Activated T-helper 1 cell treated with anti-CD3 and anti-CD28 coated beads, Interleukin-12 subunit alpha, Interleukin-12 subunit beta, Interleukin-2, Interleukin-4 antibody, amounts not matched to agents 30 ng/mL and 10 ng/mL and 1 ng/mL, durations not matched to agents 14 hours and 24 hours and 36 hours (primary cell): ENCODE measurements at places on chromosomes 7 and 10.

- peaks cover 32% of the 10 kb centered on the region for H3K4me1 ChIP-seq
- DNase-seq: no peak
- H3K36me3 ChIP-seq: peaks cover 12% of the 10 kb centered on the region
- no peak overlapping the region for H3K27ac ChIP-seq
- no peak overlapping the region for H3K4me3 ChIP-seq
Measured at GRCh38 chr10:102310361-102311024, 65.2 kb downstream of the GBF1 start.

DNA sequence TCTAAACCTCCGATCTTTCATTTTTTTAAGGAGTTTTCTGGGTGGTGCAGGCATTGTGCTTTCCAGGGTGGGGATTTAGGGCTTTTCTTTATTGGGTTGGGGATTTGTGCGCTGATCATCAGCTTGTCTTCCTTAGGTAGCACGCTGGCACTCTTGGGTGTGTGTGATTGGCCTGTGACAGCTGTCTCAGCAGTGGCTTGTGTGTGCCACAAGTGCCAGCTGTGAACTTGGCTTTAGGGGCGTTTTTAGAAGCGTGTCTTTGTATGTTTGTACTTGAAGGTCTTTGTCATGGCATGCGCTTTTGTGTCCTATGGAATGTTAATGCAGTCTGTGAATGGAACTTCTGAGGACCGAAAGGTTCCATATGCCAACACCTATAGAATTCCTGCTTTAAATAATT is 788 bp downstream of the AKAP9 start:
- H3K4me3 ChIP-seq: peak overlapping the region; percentile 88
- DNase-seq: no peak
- H3K27me3 ChIP-seq: peaks cover 5% of the 10 kb centered on the region
- peaks cover 32% of the 10 kb centered on the region for H3K4me1 ChIP-seq
- peaks cover 1% of the 10 kb centered on the region for H3K36me3 ChIP-seq
- peak overlapping the region; percentile 83 for H3K27ac ChIP-seq

DNA sequence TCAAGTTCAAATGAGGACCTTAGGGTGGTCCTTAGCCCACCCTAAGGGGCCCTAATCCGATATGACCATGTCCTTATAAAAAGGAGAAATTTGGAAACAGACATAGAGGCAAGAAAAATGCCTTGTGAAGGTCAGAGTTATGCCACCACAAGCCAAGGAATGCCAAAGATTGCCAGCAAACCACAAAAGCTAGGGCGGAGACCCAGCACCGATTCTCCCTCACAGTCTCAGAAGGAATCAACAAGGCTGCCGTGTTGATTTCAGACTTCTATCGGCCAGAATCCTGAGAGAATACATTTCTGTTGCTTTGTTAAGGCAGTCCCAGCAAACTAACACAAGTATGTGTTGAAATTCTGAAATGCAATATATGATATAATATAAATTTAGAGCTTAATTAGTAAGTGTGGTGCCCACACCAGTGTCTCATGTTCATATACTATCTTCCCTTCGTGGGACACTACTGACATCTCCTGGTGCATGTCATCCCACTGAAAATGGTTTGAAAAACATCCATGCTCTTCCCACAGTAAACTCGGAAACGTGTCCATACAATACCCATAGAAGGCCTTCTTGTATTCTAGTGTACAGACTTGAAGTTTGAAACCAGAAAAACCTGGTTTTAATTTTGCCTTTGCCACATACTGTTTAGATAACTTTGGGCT is 349.0 kb downstream of the TNS3 start:
- H3K4me1 ChIP-seq: no peaks in the 10 kb centered on the region
- no peak overlapping the region for H3K27ac ChIP-seq

DNA sequence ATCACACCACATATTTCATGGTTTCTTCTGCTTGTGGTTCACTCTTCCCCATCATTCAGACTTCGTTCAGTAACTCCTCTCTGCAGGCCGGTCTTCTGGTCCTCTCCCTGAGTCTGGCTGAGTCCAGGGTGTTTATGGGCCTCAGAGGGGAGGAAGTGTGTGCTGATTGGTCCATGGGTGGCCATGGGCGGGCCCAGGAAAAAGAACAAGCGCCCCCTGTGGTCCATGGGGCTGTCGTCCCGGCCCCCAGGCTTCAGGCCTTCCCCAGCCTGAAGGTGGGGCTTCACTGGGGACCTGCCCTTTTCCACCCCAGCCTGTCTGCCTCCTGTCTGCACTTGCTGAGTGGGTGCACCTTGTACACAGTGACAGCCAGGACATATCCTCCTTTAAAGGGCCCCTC is 123.7 kb downstream of the VIPR2 start:
- H3K27me3 ChIP-seq: peaks cover 5% of the 10 kb centered on the region
- no peak overlapping the region for H3K27ac ChIP-seq
- no peak overlapping the region for H3K4me3 ChIP-seq
- no peaks in the 10 kb centered on the region for H3K36me3 ChIP-seq

DNA sequence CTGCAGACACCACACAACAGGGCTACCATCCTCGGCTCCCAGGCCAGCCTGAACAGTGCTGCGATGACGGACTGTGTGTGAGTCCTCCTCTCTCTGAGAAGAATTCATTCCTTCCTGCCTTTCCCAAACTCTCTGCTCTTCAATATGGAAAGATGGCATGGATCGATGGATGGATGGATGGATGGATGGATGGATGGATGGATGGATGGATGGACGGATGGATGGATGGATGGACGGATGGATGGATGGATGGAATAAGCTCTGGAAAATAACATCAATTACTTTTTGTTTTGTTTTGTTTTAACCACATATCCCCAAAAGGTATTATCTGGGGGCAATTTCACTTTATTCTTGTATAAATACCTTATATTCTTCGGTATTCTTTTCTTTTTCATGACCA is 151.9 kb downstream of the AKR1D1 start:
- H3K4me1 ChIP-seq: no peaks in the 10 kb centered on the region
- no peaks in the 10 kb centered on the region for H3K36me3 ChIP-seq
- no peak for DNase-seq

GRCh38 chr10:88781206-88781605 is 21.3 kb upstream of the LIPM start:
- no peaks in the 10 kb centered on the region for H3K4me1 ChIP-seq
- no peak for DNase-seq
- H3K27ac ChIP-seq: no peak overlapping the region
- no peaks in the 10 kb centered on the region for H3K36me3 ChIP-seq
- H3K4me3 ChIP-seq: no peak overlapping the region

DNA sequence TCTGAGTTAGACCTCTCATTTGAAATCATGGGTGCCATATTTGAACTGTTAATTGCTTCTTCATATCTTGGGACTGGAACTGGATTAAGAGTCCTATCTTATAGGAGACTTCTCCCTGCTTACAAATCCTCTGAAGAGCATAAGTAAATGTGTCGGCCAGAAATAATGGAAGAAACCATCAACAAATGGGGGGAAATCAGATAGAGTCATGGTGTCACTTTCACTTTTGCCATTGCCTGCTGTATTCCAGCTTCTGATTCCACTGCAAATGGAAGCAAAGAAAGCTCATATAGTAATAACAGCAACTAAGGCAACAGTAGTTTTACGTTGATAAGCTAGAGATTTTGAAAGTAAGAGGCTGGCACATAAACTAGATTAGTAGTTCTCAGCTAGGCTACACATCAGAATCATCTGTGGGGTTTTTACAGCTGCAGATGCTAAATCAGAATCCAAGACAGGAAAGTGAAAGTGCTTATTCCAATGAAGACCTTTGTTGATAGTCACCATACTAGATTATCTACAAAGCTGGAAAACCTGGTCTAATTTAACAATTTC is 12.3 kb upstream of the CRPPA start:
- no peak for DNase-seq
- no peak overlapping the region for H3K27ac ChIP-seq
- no peak overlapping the region for H3K4me3 ChIP-seq

GRCh38 chr7:425794-426188 is 93.9 kb downstream of the PDGFA start:
- H3K4me1 ChIP-seq: no peaks in the 10 kb centered on the region
- no peak overlapping the region for H3K4me3 ChIP-seq
- DNase-seq: no peak

DNA sequence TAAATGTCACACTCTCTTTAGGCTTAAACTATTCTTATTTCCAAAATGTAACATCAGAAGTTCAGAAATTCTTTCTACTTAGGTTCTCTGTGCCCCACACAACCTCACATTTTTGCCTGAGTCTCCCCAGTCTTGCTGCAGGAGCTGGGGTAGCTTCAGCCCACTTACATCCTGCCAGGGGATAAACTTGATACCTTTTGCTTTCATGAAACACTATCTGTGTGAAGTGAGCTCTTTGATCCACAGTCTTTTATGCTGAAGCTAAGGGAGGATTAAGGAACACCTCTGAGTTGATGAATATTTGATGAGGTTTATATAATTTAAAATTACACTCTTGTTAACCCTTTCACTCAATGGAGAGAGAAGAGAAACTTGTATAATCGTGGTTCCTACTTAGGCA is 341.0 kb downstream of the AUTS2 start:
- H3K4me1 ChIP-seq: no peaks in the 10 kb centered on the region
- no peaks in the 10 kb centered on the region for H3K36me3 ChIP-seq
- H3K27ac ChIP-seq: no peak overlapping the region

DNA sequence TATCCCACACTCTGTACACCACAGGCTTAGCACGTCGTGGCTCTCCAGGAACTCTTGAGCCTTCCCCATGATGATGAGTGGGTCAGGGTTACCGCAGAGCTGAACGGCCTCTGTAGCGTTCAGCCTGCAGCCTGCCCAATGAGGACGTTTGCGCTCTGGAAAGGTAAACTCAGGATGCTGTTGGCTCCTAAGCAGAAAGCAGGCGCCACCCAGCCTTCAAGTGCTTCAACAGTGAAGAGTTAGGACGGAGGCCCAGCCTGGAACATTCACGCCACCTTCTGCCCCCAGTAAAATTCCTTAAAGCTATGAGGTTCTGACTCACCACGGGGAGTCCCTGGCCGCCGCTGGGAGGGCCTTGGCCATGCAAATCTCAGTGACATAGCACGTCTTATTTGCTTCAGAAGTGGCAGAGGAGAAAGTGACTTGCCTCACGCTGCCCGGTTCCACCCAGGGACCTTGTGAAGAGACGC is 161.5 kb upstream of the SH2B2 start:
- DNase-seq: no peak
- H3K27ac ChIP-seq: no peak overlapping the region
- no peaks in the 10 kb centered on the region for H3K36me3 ChIP-seq
- H3K27me3 ChIP-seq: no peaks in the 10 kb centered on the region
- H3K4me3 ChIP-seq: no peak overlapping the region

- H3K4me1 ChIP-seq: peaks cover 16% of the 10 kb centered on the region
- H3K4me3 ChIP-seq: peak overlapping the region; percentile 59
- peaks cover 48% of the 10 kb centered on the region for H3K27me3 ChIP-seq
Measured at GRCh38 chr7:155804897-155805825, 7.1 kb downstream of the SHH start.

DNA sequence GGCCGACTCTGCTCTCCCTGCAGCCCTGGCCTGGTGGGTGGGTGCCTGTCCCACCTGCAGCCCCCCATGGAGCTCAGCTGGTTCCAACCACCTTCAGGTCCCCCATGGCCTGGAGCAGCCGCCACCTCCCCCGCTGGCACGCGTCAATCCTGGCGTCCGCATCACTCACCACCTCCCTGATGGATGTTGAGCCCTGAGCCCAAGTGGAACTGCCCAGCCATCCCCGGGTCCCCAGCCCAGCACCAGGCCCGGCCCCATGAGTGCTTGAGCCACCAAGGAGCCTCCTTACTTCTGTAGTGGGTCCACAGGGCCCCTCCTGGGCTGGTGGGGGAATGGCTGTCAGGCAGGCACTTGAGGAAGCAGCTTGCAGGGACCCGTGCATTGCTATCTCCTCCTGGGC is 14.6 kb downstream of the AGAP3 start:
- H3K4me3 ChIP-seq: no peak overlapping the region
- peaks cover 2% of the 10 kb centered on the region for H3K27me3 ChIP-seq
- H3K4me1 ChIP-seq: no peaks in the 10 kb centered on the region
- no peak overlapping the region for H3K27ac ChIP-seq

DNA sequence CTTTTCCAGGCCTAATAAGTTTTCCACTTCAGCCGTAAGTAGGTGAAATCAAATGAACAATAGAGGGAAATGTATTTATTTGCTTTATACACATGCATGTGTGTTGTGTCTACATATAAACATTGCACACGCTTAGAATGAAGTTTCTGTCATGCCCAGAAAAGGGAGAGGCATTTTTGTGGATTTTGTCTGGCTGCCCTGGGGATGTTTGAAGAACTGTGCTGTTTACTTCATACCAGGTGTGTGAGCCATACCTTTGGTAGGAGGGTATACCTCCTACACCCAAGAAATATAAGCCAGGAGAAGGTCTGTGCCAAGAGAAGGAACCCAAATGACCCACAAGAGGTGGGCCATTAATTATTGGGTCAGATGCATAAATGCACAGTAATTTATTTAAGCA is 12.8 kb downstream of the GATAD1 start:
- H3K36me3 ChIP-seq: peaks cover 6% of the 10 kb centered on the region
- no peaks in the 10 kb centered on the region for H3K4me1 ChIP-seq
- H3K4me3 ChIP-seq: no peak overlapping the region
- no peak for DNase-seq
- H3K27ac ChIP-seq: no peak overlapping the region

DNA sequence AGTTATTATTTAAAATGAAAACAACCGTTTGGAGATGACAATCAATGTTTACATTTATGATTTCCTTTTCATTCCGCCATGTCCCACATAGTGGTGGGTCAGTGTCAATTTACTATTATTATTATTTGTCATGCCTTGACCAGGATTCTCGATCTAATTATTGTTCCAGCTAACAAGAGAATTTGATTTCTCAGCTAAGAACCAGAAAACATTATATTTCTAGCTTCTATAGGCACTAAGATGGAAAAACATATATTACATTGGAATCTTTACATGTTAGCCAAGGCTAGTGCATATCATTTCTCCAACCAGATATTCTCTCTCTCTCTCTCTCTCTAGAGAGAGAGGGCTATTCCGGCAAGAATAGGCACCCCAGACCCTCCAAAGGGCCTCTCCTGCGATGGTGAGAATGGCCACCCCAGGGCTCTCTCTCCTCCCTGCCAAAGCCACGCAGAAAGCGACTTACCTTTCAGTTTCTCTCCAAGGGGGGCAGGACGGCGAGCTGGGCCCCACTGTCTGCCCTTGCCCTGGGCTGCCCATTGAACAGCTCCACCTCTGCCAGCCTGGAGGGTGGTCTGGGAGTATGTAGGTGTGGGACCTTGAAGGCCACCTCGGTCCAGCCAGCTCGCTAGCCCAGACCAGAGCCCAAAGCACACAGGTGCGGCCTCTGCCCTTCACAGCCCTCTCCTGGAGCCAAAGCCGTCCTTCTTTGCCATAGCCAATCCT is 2.4 kb downstream of the HOXA3 start:
- H3K27ac ChIP-seq: no peak overlapping the region
- H3K27me3 ChIP-seq: peaks cover 85% of the 10 kb centered on the region
- H3K4me3 ChIP-seq: no peak overlapping the region
- H3K4me1 ChIP-seq: peaks cover 17% of the 10 kb centered on the region

- H3K27ac ChIP-seq: no peak overlapping the region
- no peak for DNase-seq
Measured at GRCh38 chr10:119203006-119203405, 4.4 kb upstream of the GRK5 start.

- no peaks in the 10 kb centered on the region for H3K36me3 ChIP-seq
- H3K27me3 ChIP-seq: no peaks in the 10 kb centered on the region
- H3K27ac ChIP-seq: no peak overlapping the region
Measured at GRCh38 chr7:125136755-125137532, 207.3 kb upstream of the POT1 start.
